Activated CD8-positive, alpha-beta T cell treated with anti-CD3 and anti-CD28 coated beads, Interleukin-2, amount 10 ng/mL, durations not matched to agents 7 days and 5 days (primary cell): ENCODE measurements at places on chromosomes 5 and 9. TPM values are rescaled to one million over a fixed set of nuclear protein-coding genes. Genes with fewer than 3 reads are reported as not detected.

DNA sequence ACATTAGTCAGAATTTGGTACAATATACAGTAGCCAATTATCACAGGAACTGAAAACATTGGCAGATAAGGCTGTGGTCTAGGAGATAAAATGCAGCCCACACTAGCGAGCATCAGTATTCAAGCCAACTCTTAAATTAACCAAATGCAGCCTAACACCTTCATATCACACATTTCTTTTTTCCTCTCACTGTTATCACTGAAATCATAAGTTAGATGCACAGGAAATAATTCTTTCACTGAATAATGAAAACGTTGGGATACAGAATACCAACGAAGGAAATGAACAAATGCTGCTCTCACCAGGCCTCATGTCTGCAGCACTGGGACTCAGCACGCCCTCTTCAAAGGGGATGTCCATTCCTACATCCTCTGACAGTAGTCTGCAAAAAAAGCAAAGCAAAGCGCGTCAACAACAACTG is 109.1 kb upstream of the PCA3 start:
- H3K27me3 ChIP-seq = no peaks in the 10 kb centered on the region
- peak overlapping the region; percentile 68 for H3K27ac ChIP-seq
- peaks cover 75% of the 10 kb centered on the region for H3K4me1 ChIP-seq

DNA sequence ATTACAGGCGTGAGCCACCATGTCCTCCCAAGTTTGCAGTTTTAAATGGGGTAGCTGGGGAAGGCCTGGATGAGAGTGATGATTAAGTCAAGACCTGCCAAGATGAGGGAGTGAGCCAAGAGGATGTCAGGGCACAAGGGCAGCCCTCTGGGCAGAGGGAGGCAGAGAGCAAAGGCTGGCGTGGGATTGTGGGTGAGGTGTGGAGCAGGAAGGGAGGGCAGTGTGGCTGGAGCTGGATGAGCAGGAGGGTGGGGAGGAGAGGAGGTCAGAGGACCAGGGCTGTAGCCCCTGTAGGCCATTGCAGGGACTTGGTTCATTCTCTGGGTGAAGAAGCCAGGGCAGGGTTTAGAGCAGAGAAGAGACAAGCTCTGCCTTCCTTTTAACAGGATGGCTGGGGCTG is 53.7 kb upstream of the CTNNA1 start:
- H3K4me1 ChIP-seq = no peaks in the 10 kb centered on the region
- no peak overlapping the region for H3K27ac ChIP-seq
- H3K36me3 ChIP-seq = no peaks in the 10 kb centered on the region
- peaks cover 54% of the 10 kb centered on the region for H3K27me3 ChIP-seq

The ZBTB26 gene
- 7.1 TPM for total RNA-seq

DNA sequence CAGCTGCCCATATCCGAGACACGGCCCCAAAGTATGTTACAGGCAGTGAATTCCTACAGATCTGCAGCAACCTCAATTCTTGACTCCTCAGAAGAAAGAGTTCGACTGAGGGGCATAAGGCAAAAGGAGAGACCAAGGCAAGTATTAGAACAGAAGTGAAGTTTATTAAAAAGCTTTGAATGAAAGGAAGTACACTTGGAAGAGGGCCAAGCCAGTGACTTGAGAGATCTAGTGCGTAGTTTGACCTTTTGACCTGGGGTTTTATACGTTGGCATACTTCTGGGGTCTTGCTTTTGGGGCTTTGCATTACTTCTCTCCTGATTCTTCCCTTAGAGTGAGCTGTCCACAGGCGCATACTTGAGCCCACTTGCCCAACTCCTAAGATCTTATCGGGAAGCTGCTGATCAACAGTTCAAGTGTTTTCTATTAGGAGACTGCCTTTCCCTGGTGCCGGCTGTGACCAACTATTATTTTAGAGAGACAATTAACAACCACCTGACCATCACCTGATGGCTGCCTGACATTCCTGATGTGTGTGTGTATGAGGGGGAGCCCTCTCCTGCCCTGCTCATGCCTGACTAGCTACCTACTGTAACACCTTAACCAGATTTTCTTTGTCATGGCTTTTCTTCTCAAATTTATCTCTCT is 1.5 kb upstream of the DEPDC1B start:
- peaks cover 20% of the 10 kb centered on the region for H3K36me3 ChIP-seq
- H3K27ac ChIP-seq = no peak overlapping the region
- H3K27me3 ChIP-seq = peaks cover 24% of the 10 kb centered on the region
- H3K4me3 ChIP-seq = no peak overlapping the region
